Melanocyte of skin (primary cell): ENCODE measurements at places on chromosomes 2 and 18. TPM values are rescaled to one million over a fixed set of nuclear protein-coding genes. Genes with fewer than 3 reads are reported as not detected.

MC2R gene
- total RNA-seq: not detected in 2 replicates

RAB6C gene
- not detected in 2 replicates for total RNA-seq

COL4A4 gene
- not detected in 2 replicates for total RNA-seq

MDH1B gene
- total RNA-seq: 0.67 and 2.0 TPM in 2 replicates

REG3G gene
- total RNA-seq: not detected in 2 replicates

SELENOI gene
- total RNA-seq: 25.8 and 35.6 TPM in 2 replicates
